ENCODE measurements at places on chromosomes 7 and 10. TPM values are rescaled to one million over a fixed set of nuclear protein-coding genes. Genes with fewer than 3 reads are reported as not detected.

GRCh38 chr10:73867871-73868631 lies 6.3 kb downstream of the CAMK2G start:
- DNase-seq, result no peak

GRCh38 chr7:122831436-122831835 lies 54.8 kb downstream of the CADPS2 start:
- DNase-seq, result no peak

DNA sequence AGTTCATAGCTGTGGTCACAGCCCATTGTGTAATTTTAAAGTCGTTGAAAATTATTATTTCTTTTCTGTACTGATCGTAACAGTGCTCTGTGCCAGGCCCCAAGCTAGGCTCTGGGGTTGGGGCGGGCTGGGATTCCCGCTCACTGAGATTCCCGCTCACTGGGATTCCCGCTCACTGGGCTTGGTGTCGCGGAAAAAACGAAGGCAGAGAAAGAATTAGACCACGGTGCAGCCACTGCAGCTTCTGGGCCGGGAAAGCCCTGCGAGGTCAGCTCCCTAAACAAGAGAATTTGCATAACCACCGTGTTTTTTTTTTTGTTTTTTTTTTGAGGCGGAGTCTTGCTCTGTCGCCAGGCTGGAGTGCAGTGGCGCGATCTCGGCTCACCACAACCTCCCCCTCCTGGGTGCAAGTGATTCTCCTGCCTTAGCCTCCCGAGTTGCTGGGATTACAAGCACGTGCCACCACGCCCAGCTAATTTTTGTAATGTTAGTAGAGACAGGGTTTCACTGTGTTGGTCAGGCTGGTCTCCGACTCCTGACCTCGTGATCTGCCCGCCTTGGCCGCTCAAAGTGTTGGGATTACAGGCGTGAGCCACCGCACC lies 31.2 kb downstream of the FOXK1 start:
- no peak for DNase-seq

DNA sequence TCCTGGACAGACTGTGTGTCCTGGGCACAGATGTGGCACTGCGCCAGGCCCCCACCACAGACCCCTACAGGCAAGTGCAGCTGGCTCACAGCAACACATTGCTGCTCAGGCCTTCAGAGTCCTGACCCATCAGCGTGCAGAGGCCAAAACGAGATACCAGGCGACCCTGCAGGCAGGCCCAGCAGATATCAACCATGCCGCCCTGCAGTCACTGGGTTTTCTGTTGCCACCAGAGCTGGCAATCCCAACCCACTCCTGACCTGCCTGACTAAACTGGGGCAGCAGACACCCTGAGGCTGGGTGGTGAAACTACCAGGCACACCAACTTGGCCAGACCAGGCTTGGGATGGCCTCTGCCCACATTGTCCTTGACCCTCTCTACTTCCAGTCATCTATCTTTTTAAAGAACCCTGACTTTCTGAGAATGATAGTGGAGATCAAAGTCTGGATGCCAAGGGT lies 20.3 kb downstream of the ZCCHC24 start:
- DNase-seq, result no peak

GRCh38 chr10:86362586-86363183 lies 3.9 kb downstream of the GRID1 start:
- no peak for DNase-seq

Gene SFTPA1
- total RNA-seq, result not detected

Gene GFRA1
- total RNA-seq, result not detected

DNA sequence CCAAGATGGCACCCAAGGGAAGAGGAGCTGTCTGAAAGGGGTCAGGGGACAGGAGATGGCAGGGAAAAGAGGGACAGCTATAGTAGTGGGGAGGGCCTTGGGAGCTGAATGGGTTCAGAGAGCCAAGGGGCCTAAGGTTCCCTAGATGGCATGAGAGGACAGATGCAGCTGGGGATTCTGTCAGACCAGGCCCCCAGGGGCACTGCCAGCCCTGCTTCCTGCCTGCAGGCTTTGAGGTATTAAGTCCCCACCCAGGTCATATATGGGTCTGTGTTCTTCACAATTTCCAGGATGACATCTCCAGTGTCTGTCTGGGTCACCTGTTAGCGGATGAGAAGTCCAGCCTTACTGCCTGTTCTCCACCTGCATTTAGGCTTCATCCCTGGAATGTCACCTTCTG lies 56.7 kb downstream of the NEURL1 start:
- DNase-seq, result no peak

DNA sequence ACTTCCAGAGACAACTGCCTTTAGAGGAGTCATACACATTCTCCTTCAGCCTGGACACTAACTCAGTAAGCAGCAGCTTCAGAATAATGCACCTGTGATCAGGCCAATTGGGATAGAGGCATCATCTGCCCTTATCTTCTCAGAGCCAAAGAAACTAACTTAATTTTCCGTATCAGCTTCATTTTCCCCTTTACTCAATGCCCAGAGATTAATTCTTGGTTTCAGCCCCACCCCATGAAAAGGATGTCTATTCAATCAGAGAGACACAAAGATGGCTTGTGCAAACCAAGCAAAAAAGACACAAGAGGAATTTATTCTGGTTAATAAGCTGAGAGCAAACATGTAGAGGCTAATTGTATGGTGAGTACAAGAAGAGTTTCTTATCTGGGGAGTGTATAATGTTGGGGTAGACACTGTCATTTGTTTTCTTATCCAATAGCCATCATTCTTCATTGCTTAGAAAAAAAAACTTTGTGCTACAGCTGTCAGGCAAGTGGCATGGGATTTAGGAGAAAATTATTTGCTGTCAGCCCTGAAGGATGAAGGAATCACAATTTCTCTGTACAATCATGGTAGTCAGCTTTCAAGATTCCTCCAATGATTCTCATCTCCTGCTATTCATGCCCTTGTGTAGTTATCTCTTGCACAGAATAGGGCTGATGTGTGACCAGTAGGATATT lies 38.7 kb upstream of the CCSER2 start:
- DNase-seq, result no peak

DNA sequence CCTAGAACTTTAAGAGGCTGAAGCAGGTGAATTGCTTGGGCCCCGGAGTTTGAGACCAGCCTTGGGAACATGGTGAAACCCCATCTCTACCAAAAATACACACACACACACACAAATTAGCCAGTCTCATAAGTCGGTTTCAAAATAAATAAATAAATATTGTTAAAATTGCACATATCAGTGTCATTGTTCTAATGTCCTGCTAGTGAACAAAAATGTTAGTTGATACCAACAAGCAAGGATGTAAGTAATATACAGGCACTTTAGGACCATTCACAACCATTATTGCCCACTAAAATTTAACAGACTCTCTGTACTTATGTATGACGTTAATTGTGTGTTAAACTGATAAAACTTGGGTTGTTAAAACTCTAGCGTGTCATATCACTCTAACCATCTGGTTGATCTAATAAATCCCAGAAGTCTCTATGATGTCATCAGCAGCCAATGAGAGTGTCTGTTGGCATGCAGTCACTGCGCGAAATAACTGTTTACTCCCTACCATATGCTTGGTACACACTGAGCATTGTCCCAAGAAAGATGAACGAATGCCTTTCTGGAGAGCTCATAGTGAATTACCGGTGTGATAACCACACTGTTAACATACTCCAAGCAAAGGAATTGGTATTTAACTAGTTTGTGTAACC lies 30.4 kb upstream of the OTUD1 start:
- no peak for DNase-seq

Gene CYP3A4
- not detected for total RNA-seq

DNA sequence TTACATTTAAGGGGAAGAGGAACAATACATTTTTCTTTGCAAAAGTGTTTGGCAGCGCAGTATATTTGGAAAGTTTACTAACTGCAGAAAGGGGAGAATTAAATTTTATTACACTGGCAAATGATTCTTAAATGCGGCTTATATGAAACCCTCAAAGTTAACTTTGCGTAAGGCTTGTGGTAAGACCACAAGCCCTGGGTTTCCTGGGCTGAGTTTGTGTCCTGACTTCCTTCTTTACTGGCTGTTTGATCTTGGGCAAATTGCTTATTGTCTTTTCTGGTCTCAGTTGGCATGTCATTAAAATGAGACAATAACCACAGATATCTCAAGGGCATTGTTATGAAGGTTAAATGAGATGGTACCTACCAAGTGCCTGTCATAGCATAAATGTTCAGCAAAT lies 106.8 kb downstream of the GLRX3 start:
- no peak for DNase-seq

DNA sequence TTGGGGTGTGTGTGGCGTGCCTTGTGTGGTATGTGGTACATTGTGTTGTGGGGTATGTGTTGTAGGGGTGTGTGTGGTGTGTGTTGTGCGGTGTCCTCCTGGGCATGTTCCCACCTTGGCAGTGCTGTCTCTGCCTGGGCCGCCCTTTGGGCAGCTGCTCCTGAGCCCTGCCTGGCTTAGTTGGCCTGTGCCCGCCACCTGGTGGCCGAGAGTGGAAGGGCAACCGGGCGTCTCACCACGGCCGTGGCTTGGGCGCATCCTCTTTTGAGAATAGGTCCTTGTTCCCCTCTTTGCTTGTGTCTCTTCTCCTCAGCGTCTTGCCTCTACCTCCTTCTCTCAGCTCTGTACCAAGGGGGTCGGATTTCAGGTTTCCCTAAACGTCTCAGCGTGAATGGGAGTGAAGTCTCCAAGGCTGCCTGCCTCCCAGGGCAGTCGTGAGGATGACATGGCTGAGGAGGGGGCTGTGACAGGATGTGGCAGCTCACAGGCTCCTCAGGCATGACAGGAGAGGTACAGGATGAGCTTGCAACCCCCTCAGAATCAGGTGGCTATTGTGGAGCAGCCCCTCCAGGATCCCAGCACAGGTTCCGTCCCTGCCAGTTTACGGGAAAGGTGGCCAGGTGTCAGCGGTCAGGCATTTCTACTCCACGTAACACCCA lies 98.4 kb upstream of the PODXL start:
- DNase-seq, result peak; percentile 73

DNA sequence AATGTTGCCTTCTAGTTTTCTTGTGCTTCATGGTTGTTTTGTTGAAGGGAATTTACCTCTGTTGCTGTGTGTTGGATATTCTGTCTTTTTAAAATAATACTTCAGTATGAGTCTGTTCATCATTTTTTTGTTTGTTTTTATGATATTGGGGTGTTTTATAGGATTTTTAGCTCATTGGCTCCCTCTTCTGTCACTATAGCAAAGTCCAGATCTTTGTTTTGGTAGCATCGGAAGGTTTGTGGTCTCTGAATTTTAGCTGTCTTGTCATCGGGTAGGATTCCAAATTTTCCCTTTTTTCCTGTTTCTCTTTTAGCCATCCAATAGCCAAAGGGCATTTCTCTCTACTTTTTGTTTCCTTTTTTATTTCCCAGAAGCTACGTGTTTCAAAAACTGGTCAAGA lies 91.4 kb downstream of the EXOC4 start:
- peak; percentile 6 for DNase-seq

Gene RBP3
- not detected for total RNA-seq

DNA sequence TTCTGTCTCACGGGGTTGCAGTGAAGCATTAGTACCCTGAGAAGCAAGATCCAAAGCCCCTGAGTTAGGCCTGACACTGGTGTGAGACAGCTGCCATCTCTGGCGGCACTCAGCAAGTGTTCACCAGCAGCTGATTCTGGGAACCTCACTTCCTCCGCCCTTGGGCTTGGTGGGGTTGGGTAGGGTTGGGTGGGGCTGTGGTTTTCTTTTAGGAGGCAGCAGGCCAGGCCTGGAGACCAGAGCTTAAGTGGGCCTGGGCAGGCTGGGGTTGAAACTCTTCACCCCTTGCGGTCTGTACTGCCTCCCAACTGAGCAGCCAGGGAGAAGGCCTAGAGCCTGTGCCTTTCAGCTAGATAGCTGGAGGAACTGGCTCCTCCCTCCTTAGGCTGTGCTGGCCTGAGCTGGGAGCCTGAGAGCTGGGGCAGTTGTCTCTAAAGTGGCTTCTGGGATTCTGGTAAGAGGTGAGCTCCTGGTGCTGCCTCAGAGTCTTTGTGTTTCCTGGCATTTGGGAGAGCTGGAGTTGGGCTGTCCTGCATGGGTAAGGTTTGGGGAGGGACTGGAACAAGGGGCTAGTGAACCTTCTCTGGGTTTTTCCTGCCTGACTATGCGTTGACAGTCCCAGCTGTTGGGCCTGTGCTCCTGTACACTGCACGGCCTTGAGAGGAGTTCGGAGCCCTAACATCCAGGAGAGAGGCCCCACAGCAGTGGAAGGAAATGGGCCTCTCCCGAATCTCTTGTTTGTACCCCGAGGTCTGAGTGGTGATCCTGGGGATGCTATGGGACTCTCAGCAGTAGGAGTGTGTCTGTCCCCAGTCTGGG lies 5.1 kb downstream of the TSPAN14 start:
- DNase-seq, result peak; percentile 88

DNA sequence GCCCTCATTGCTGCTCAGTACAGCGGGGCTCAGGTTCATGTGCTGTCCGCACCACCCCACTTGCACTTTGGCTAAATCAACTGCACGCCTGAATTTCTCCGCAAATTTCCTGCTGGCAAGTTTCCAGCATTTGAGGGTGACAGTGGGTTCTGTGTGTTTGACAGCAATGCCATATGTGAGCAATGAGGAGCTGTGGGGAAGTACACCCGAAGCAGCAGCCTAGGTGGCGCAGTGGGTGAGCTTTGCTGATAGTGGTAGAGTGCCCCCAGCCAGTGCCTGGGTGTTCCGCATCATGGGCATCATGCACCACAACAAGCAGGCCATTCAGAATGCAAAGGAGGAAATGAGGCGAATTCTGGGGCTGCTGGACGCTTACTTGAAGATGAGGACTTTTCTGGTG lies 103.9 kb upstream of the POT1 start:
- no peak for DNase-seq

Gene GPR15LG
- total RNA-seq, result not detected

DNA sequence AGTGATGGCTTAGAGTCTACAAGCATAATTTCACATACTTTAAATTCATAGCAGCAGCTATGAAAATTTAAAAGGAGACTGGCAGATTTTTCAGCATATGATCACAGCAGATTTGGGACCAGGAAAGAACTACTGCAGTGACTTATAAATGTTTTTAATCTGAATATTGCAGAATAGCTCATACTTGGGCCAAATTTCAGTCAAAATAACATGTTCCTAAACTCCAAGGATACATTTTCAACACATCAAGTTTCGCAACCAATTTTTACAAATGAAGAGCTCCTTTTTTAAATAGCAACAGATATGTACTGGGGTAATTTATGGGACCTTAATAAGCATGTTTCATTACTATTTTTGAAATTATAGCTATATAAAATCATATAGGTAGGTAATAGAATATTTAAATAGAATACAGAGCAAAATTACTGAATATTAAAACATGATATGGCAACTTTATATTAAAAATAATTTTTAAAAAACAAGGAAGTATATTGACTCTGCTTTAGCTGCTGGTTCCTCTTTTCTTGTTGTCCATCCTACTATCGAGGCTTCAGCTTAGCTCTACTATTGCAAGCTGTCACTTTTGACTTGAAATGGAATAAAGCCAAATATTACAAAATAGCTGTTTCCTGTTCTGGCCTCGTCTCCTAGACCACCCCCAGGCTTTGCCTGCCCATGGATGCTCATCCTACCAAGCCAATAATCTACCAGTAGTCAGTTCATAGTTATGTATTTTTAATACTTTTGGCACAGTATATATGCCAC lies 123.1 kb downstream of the NRBF2 start:
- peak; percentile 35 for DNase-seq

- DNase-seq, result peak; percentile 69
Measured at GRCh38 chr7:50733552-50733951, 49.1 kb downstream of the GRB10 start.

Gene ICA1
- 26.3 TPM for total RNA-seq

GRCh38 chr10:92993699-92994272 lies 66.8 kb upstream of the CYP26C1 start:
- no peak for DNase-seq

- DNase-seq, result peak; percentile 79
Measured at GRCh38 chr10:104327745-104328645, 10.3 kb downstream of the ITPRIP start.
